Tibial nerve (tissue), 4 donors: ENCODE measurements at places on chromosomes 4 and X. TPM values are rescaled to one million over a fixed set of nuclear protein-coding genes. Genes with fewer than 3 reads are reported as not detected.

DNA sequence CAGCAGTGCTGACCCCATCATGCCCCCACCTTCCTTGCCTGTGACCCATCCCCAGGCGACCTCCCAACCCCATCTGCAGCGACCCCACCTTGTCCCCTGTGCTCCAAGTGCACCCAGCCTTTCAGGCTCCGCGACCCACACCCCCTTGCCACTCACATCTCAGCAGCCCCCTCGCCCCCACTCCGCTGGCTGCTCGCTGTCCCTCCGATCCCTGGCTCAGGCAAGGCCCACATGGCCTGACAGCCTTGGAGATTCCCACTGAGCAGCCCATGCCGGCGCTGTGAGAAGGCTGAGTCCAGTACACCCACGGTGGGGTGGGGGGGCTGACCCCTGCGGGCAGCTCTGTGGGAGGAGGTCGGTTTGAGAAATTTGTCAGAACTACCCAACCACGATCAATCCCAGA lies 9.1 kb downstream of the ZFYVE28 start:
- H3K4me3 ChIP-seq: no peak overlapping the region
- no peak for DNase-seq
- no peaks in the 10 kb centered on the region for H3K36me3 ChIP-seq
- no peak overlapping the region for H3K27ac ChIP-seq
- H3K4me1 ChIP-seq: no peaks in the 10 kb centered on the region

DNA sequence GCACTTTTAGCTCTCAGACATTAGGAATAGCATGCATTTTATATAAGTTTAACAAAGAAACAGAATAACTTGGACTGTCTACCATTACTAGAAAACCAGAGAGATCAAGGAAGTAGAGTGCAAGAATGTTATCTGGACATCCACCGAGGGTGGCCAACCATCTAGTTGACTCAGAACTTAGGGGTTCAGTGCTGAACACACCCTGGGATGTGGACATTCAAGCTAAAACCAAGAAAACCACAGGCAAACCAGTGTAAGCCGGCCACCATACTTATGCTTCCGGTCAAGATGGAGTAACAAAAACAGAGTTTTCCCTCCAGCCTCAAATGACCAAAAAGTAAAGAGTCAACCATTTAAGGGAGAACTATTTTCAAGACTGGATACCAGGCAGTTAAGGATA lies 181.4 kb upstream of the MXRA5 start:
- no peak for DNase-seq
- H3K27me3 ChIP-seq: no peaks in the 10 kb centered on the region
- no peaks in the 10 kb centered on the region for H3K36me3 ChIP-seq

DNA sequence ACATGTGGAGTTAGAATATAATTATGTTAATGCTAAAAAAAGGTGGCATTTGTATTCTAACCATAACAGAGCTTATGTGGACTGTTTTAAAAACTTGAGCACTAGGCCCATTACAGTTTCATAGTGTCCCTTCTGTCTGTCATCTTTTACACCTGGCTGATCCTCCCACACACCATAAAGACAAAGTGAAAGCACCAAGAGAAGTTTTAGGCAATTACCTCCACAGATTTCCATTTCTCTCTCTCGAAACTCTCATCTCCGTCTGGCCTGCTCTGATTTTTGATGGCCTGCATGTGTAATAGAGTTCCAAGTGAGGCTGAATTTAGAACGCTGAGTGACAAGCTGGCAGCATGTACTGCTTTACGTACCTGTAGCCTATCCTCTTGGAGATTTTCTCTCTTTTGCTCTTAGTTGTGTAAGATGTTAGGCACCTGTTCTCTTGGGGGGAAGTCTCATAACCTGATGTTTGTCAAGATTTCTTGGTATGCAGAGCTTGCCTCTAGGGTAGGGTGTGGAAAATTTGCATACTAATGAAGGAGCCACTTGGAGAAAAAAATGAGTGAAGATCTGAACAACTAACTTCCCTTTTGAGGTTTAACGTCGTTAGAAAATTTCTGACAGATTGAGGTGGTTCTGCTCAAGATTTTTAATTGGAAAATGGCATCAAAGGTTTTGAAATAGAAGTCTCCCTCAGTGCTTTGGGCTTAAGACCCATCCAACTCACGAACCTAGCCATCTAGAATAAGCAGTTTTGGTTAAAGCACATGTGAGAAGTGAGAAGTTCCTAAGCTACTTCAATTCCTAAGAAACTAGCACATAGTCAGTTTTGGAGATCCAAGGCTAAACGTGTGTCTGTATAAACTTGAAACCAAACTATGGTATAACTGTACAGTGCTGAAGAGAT lies 57.6 kb upstream of the RAP1GDS1 start:
- H3K27me3 ChIP-seq: no peaks in the 10 kb centered on the region
- H3K4me1 ChIP-seq: no peaks in the 10 kb centered on the region
- DNase-seq: no peak
- no peak overlapping the region for H3K27ac ChIP-seq
- no peak overlapping the region for H3K4me3 ChIP-seq

DNA sequence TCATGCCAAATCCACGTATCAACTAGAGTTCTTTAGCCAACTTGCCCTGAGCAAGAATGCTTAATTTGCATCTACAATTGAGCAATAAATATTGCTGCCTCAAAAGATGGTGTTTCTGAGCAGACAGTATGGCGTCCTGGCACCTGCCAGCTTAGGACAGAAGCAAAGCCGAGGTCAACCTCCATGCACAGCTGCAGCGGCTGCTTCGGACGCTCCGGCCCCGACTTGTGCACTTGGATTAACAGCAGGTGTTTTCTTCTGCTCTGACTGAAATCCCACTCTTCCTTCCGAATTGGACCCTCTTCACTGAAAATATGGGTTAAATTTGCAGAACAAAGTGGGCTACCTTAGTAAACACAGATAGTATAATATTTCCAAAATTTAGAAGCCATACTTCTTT lies 215.2 kb upstream of the ETNPPL start:
- H3K4me1 ChIP-seq: no peaks in the 10 kb centered on the region
- H3K36me3 ChIP-seq: no peaks in the 10 kb centered on the region
- DNase-seq: no peak
- H3K27ac ChIP-seq: no peak overlapping the region
- no peaks in the 10 kb centered on the region for H3K27me3 ChIP-seq

- no peak overlapping the region for H3K4me3 ChIP-seq
- H3K27me3 ChIP-seq: no peaks in the 10 kb centered on the region
- no peak for DNase-seq
- no peaks in the 10 kb centered on the region for H3K4me1 ChIP-seq
Observed at GRCh38 chrX:33272986-33273385, 61.6 kb upstream of the DMD start.

DNA sequence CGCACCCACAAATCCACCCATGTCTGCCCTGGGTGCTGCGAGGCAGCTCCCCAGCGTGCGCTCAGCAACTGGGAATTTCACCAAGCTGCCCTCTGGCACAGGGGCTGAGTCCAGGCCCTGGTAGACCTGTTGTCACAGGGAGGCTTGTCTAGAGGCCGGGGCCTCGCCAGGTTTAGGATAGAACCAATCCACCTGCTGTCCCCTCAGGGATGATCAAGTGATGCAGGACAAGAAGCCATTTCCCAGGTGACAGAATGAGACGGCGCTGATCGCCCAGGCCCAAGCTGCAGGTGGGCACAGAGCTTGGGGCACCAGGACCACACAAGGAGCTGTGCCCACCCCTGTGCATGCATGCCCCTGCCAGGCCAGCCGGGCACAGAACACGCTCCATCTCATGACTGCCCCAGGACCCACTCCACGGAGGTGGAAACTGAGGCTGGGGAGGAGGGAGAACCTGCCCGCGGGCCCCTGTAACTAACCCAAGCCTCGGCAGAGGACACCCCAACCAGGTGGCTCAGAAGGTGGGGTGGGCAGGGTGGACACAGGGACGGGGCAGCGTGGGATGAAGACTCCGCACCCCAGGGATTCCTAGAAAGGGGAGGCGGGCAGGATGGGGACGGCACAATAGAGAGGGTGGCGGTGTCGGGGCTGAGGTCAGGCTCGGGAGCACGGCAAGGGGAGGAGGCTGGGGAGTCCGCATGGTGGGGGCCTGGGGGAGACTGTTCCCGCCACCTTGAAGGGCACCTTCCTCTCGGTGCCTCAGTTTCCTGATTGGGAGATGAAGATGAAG lies 78.0 kb downstream of the ZFYVE28 start:
- H3K27me3 ChIP-seq: no peaks in the 10 kb centered on the region
- DNase-seq: no peak
- no peak overlapping the region for H3K4me3 ChIP-seq

The NEIL3 gene
- total RNA-seq: not detected

The USP51 gene
- 3.3 TPM for total RNA-seq
